ENCODE measurements at places on chromosomes 7 and 10. TPM values are rescaled to one million over a fixed set of nuclear protein-coding genes. Genes with fewer than 3 reads are reported as not detected.

STEAP1B gene
- 0.26 TPM for polyA plus RNA-seq

SH2D4B gene
- 0.02 TPM for polyA plus RNA-seq

SMKR1 gene
- polyA plus RNA-seq = 0.86 TPM

PITX3 gene
- not detected for polyA plus RNA-seq

BEND7 gene
- 1.4 TPM for polyA plus RNA-seq

GRCh38 chr10:86059892-86060291 is 306.7 kb downstream of the GRID1 start:
- DNase-seq = no peak

GRCh38 chr7:13920053-13920697 is 69.3 kb downstream of the ETV1 start:
- DNase-seq = peak; percentile 100

DNA sequence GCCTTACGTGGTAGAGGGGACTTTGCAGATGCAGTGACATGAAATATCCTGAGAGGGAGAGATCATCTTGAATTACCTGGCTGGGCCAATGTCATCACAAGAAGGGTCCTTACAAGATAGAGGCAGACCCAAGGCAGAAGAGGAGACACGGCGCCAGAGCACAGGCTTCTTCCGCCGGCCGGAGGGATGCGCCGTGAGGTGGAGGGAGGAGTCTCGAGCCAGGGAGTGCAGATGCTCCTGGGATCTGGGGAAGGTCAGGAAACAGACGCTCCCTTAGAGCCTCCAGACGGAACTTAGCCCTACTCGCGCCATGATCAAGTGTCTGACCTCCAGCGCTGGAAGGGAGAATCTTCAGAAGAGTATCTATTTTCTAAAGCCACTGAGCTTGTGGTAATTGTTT is 304.8 kb downstream of the GLRX3 start:
- DNase-seq = no peak

DNA sequence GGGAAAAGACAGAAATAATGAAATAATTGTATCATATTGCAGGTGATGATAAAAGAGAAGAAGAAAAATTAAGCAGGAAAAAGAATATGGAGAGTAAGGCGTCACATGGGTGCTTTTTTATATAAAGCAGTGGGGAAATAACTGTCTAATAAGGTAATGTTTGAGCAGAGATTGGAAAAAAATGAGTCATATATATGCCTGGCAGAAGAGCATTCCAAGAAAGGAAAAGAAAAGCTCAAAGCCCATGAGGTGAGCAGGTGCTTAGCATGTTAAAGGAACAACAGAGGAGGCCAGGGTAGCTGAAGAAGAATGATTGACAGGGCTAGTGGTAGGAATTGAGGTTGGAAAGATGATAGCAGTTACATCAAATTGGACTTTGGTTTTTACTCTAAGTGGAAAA is 739.5 kb downstream of the SORCS1 start:
- peak; percentile 60 for DNase-seq

Data from mammary epithelial cell (primary cell).